Fibroblast of the conjunctiva (primary cell): ENCODE measurements at places on chromosomes 2 and 18.
A peak's percentile ranks its signal among the peaks of the same experiment; 100 is the strongest.

DNA sequence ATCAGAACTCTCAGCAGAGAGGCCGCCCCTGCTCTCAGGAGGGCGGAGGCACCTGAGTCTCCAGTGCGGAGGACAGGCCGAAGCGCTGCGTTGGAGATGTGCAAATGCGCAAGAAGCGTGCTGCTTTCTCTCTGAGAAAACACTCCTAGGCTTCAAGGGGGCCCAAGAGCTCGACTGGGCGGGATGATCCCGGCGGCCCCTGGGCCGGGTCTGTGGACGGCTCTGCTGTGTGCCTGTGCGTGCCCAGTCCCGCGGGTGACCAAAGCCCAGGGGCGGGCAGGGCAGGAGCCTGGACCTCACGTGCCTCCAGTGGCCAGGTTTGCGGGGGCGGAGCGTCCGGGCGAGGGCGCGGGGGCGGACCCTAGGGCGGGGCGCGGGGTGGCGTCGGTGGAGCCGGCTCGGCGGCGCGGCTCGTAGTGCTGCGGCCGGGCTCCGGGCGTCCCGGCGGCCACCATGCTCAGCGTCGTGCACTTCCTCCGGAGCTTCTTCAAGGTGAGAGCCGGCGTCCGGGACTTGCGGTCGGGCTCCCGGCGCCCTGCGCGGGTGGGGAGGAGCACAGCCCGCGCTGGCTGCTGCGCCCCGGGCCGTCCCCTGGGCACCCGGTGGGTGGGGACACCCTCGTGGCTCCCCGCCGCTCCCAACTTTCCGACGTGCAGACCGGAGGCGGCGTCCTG, at the start of gene ARHGEF4:
Gene ARHGEF4 (plus strand): TSS at position 414 of the 674 bp plus-strand sequence. CDS start 40 bp downstream, at position 454.
- DNase-seq = no peak

DNA sequence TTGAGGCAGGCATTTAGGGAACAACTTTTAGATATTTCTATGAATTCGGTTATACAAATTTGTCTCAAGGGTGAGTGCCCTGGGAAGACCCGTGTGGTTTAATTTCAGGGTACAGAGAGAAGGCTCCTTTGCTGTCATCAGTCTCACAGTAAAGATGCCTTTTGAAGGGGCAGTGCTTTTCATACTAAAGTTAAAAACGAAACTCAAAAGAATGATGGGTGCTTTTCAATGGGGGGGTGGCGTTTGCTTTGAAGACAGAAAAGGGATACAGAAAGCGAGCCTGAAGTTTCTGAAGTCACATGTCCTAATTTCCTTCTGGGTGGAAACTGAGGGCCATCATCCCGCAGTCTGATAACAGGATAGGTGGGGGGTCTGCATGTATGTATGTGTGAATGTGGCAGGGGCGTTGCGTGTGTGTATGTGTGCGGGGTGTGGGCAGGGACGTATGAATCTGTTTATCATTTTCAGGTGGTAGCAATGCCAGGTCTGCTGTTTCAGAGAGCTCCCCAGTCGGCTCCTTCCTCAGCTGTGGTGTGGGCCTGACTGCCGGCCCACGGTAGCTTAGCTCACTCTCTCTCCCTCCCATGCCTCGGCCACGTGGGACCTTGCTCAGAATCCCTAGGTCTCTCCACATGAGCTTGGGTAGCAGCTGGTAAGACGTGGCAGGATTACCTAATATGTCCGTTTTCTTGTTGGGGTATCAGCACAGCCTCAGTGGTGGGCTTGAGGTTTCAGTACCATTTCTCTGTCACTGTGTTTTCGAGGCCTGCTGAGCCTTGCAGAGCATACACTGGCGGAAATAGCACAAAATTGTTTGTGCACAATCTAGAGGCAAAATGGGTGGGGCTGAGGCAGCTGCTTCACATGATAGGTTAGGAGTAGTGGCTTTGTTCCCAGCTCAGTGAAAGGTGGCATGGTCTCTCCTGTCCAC, 32.7 kb downstream of the ARHGAP25 start:
- no peak for DNase-seq

GRCh38 chr18:59927246-59927825, 27.5 kb downstream of the PMAIP1 start:
- DNase-seq = no peak

GRCh38 chr2:15220603-15221002, 340.5 kb downstream of the NBAS start:
- no peak for DNase-seq

- peak; percentile 45 for DNase-seq
These were observed 1889.7 kb upstream of the CELF4 start for GRCh38 chr18:39455285-39455684.

DNA sequence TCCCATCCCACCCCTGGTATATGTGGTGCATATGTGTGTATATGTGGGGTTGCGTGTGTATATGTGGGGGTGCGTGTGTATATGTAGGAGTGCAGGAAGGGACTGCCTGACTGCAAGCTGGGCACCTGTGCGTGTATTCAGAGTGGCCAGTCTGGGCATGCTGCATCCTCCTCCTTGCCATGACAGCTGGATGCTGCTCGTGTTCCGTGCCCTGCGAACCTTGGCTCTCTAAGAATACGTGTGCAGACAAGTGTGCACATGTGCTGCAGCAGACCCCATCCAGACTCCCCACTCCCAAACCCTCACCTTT, 222.1 kb downstream of the CELF4 start:
- DNase-seq = no peak

GRCh38 chr2:50582164-50582563, 449.8 kb downstream of the NRXN1 start:
- DNase-seq = no peak
